BE2C (cell line): ENCODE measurements at places on chromosomes 12 and 14.

DNA sequence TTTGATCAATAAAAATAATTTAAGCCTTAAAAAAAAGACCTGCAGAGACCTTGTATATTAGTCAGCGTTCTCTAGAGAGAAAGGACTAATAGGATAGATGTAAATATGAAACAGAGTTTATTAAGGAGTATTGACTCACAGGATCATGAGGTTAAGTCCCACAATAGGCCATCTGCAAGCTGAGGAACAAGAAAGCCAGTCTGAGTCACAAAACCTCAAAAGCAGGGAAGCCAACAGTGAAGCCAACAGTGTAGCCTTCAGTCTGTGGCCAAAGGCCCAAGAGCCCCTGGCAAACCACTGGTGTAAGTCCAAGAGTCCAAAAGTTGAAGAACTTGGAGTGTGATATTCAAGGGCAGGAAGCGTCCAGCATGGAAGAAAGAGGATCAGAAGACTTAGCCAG is 66.3 kb downstream of the TBX5 start:
- DNase-seq = no peak

DNA sequence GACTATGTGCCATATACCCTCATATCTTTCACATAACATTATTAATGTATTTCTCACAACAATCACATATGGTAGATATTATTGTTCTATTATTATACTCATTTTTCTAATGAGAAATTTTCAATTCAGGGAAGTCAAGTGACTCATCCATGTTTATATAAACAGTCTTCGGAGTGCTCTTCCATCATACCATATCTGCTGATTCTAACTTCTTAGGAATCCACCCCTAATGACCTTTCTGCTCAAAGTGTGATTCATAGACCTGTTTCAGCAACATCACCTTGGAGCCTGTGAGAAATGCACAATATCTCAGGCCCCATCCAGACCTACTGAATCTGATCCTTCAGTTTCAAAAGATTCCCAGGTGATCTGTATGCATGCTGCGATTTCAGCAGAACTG is 39.8 kb upstream of the OVCH1 start:
- DNase-seq = no peak

GRCh38 chr12:46388427-46389021 is 16.0 kb upstream of the SLC38A2 start:
- DNase-seq = no peak

GRCh38 chr12:56948881-56949280 is 8.5 kb downstream of the RDH16 start:
- DNase-seq = no peak

DNA sequence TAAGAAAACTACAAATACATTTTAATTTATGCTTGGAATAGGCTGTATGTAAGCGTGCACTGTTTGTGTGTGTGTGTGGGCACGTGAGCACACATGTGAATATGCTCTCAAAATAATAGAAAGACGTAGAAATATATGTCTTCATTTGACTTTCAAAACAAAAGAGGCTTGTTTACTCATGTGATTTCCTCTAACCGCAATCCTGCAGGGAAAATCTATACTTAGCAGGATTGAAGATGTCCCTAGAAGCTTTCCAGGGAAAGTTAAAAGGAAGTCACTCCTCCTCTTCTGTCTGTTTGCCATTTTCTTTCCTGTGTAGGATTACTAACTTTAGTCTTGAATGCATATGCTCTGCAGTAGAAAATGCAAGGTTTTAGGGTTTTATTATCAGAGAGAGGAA is 404.7 kb downstream of the MDGA2 start:
- DNase-seq = no peak

- DNase-seq = no peak
These were observed 105.1 kb upstream of the NAV3 start for GRCh38 chr12:77725611-77726010.

GRCh38 chr14:25463480-25463879 is 413.5 kb upstream of the STXBP6 start:
- no peak for DNase-seq

GRCh38 chr12:39467432-39467870 is 24.5 kb upstream of the KIF21A start:
- no peak for DNase-seq

DNA sequence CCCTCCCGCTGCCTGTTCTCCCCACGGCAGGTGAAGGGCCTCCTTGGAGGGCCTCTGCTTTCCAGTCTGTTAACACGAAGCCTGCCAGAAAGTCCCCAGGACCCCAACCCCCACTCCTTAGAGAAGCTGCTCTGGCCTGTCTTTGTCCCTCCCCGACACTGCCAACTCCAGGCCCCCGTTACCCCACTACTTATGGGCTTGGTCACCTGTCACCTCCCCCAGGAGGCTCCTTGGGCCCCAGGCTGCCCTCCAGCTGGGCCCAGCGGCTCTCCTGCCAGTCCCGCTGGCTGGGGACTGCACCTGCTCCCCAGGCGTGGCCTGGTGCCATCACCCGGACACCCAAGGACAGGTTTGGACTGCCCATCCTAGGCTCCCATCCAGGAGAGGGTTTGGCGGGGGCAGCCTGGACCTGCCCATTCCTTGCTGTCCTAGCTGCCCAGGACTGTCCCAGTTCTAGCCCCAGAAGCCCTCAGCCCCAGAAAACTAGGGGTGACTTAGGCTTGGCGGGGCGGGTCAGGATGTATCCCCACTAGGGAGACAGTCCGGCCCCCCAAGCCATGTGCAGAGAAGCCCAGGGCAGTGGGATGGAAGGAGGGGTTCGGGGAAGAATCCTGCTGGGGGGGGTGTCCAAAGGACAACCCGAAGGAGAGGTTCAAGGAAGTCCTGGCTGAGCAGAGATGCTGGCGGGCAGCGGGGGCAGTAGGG is 155.7 kb upstream of the C14orf180 start:
- DNase-seq = no peak
